ENCODE measurements at places on chromosomes 1 and 21.
A peak's percentile ranks its signal among the peaks of the same experiment; 100 is the strongest.

- DNase-seq, result no peak
Measured at GRCh38 chr1:36572142-36572715, 89.5 kb upstream of the CSF3R start.

- DNase-seq, result no peak
Measured at GRCh38 chr1:52364235-52364839, 1.7 kb downstream of the CC2D1B start.

- DNase-seq, result no peak
Measured at GRCh38 chr1:231045286-231045685, 5.2 kb upstream of the FAM89A start.

- DNase-seq, result no peak
Measured at GRCh38 chr21:33751120-33751519, 108.8 kb downstream of the ITSN1 start.

DNA sequence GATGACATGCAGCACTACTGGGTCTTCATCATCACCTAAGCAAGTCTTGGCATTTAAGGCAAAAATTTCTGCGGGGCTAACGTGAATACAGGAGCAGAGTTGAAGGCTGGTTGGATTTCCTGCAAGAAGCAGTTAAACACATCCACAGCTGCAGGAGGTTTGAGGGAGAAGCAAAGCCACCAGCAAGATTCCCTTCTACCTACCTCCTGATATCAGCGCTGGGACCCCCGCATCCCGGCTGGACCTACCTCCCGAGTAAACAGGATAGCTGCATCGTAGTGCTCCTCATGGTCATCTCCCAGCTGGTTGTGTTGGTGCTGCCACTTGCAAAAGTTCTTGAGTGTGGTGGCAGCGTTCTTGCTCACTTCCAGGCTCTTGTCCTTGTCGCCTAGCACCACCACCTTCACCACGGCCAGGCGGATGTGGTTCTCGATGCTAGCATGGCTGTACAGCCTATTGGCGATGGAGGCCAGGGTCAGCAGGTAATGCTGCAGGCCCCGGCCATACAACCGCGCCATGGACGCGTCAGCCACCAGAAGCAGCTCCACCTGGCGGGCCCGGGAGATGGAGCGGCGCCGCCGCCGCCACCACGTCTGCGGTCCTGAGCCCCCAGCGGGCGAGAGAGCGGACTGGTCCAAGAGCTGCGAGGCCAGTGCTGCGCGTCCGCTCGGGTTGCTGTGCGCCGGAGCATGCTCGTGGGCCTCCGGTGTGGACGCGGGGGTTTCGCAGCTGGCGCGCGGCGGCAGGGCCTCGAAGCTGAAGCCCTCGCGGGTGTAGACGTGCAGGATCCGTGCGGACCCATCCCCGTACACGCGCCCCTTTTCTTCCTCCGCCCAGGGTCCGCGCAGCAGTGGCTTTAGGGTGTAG, 1.6 kb downstream of the ADAMTS5 start:
- no peak for DNase-seq

DNA sequence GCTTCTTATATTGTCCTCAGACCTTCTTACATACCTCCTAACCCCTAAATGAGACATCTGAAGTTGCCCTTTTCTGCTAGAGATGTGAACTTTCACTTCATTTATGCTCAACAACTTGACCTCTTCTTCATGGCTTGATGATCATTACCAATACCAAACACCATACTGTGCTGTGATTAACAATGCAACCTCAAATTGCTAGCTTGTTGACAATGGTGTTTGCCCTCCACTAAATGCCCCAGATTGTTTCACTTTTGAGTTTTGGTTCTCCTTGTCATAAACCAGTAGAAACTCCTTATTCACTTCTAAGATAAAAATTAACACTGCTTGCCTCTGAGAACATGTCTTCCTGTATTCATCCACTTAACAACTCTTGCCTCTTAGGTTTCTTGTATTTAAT, 5.6 kb downstream of the JAK1 start:
- no peak for DNase-seq

- no peak for DNase-seq
Measured at GRCh38 chr1:168913711-168914463, 184.9 kb upstream of the DPT start.

DNA sequence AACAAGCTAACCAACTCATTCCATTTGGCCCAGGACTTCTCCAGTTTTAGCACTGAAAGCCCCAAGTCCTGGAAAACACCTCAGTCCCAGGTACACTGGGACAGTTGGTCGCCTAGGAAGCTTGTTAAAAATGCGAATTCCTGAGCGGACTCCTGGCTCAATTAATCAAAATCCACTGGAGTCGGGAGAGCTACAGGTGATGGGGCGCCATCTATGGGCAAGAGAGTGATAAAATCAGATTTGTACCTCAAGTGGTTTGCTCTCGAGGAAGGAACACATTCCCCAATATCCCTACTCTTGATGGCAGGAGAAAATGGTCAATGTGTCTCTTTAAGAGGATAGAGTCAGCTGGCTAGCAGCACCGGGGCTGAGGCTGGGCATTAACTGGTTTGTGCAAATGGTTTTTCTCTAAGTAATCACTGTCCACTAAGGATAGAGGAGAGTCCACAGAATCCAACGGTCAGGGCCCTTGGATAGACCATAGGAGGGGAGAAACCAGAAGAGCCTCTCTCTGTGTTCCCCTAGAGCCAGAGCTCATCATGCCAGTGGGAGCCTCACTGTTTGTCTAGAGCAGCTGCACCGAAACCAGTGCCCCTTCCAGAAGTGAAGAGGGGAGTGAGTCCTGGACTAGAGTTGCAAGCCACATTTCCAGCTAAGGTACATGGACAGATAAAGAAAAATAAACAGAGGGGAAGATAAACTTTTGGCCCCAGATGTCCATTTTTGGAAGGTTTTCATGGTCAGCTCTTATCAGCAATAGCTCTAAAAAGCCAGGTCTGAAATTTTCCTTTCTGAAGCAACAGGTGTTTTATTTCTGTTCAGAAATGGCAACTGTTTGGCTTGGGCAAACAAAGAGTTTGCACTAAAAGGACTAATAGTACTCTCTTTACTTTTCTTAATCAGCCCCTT, 148.5 kb downstream of the TENT5C start:
- DNase-seq, result peak; percentile 55

DNA sequence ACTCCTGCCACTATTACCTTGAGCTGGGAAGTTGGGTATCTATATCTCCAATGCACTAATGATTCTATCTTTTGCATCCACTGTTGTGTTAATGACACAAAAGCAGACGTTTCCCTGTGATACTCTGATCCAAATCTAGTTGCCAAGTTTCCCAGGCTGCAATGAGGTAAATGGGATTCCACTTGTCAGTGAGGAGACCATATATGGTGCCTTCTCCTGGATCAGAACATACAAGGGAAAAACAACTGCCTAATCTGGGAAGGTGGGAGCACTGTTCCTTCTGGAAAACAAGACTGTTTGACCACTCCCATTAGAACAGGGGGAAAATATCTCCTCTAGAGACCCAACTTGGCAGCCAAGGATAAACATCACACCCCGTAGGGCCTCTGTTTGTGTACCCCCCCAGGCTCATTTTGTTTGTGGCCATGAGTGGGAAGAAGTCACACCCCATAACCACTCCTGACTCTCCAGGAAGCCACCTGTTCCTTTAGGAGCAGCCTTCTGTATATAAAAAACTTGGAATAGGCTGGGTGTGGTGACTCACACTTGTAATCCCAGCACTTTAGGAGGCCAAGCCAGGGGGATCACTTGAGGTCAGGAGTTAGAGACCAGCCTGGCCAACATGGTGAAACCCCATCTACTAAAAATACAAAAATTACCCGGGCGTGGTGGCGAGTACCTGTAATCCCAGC, 28.5 kb upstream of the SLC6A9 start:
- peak; percentile 15 for DNase-seq

GRCh38 chr1:201183209-201183608, 7.4 kb upstream of the IGFN1 start:
- DNase-seq, result no peak

DNA sequence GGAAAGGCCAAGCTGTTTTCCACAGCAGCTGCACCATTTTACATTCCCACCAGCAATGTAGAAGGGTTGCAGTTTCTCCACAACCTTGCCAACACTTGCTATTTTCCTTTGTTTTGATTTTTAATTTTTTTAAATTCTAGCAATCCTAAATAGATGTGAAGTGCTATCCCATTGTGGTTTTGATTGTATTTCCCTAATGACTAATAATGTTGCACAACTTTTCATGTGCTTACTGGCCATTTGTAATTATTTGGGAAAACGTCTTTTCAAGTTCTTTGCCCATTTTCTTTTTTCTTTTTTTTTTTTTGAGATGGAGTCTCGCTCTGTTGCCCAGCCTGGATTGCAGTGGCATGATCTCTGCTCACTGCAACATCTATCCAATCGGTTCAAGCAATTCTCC, 53.9 kb downstream of the VCAM1 start:
- DNase-seq, result peak; percentile 18

DNA sequence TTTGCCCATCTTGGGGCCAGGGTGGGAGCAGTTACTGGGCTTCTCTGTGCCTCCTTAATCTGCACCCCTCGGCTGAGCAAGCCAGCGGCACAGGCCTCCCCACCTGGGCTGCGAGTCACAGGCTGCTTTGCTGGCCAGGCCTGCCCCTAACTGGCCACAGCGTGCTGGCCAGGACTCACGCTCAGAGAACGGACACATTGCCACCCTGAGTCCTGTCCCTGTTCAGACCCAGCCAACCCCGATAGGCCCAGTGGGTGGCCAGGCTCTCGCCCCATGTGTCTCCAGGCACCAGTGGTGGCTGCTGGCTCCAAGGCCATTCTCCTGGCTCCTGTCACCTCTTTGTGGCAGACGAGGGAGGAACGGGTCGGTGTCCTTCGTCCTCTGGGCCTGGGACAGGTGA, 61.3 kb downstream of the MORN1 start:
- DNase-seq, result no peak

GRCh38 chr1:212285685-212286555, 710 bp downstream of the PPP2R5A start:
- peak; percentile 59 for DNase-seq

GRCh38 chr1:156618853-156619581, at the start of gene HAPLN2:
Gene HAPLN2 (plus strand): TSS chr1:156619415. CDS start chr1:156623491, 4,076 bp downstream.
- no peak for DNase-seq

DNA sequence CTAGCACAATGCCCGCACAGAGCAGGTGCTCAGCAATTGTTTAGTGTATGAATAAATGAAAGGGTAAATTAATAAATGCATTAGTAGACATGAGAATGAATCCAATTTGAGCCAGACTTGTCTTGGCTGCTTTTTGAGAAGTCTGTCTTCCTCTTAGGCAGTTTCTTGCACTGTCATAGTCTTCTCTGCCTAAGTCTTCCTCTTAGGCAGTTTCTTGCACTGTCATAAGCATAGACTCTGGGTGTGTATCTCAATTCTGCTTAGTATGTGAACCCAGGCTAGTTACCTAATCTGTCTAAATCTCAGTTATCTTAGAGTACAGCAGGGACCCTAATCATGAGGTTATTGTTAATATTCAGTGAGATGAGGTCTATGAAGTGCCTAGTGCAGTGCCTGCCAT, 27.2 kb downstream of the NHLH2 start:
- no peak for DNase-seq

DNA sequence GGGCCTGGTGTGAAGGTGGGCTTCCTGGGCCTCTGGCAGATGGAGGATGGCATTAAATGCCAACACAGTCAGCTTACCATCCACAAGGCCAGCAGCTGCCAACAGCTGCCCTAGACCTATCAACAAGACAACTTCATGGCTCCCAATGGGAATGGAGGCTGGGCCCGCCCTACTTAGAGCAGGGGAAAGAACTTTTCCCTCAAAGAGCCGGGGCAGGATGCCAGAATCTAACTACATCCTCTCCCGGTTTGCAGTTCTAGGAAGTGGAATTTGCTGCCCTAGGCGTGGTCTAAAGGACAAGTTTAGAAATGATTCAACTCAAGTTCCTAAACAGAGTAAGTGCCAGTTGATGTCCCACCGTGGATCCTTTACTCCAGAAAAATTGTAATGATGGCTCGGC, 13.1 kb downstream of the ICMT start:
- peak; percentile 63 for DNase-seq

- no peak for DNase-seq
Measured at GRCh38 chr1:109997867-109998229, 13.3 kb downstream of the AHCYL1 start.

DNA sequence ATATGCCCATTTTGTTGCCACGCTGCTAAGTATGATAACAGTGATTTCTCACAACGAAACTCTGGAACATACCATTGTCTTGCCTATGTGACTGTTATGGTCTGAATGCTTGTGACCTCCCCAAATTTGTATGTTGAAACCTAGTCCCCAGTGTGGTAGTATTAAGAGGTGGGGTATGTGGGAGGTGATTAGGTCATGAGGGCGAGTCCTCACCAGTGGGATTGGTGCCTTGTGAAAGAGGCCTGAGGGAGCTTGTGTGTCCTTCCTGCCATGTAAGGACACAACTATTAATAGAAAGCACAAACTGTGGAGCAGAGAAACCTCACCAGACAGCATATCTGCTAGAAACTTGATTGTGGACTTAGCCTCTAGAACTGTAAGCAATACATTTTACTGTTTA, 84.6 kb downstream of the SELENOF start:
- DNase-seq, result no peak

- DNase-seq, result no peak
Measured at GRCh38 chr21:22670148-22670547, 1671.9 kb downstream of the NCAM2 start.

DNA sequence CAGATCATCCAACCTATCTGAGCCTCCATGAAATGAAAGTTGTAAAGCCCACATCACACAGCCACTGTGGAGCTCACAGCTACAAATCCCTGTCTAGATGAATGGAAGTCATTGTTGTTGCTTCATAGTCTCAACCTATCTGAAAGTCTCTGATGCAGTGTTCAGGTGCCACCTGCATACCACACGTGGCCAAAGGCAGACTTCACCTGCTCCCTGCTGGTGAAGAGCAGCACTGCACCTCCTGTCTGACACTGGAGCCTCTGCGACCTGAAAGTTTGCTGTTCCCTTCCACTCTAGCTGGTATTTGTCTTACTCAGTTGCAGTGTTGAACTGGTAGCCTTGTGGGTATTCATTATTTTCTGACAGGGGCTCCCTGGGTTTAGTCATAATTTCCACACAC, 18.4 kb downstream of the LORICRIN start:
- no peak for DNase-seq

DNA sequence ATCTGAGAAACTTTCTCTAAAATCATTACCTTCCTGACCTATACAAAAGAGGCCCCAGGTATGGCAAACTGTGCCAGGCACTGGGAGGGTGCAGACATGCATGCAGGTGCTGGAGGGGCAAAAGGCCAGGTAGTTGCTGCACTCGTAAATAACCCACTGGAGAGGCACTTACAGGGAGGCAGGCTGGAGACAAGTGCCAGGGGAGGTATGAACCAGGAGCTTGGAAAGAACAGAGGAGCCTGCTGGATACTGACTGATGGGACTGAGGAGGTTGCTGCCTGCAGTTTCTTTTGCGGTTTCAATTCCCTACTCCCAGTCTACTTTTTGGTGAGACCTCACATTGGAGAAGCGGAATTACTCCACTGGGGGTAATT, 113.9 kb downstream of the DSCAM start:
- no peak for DNase-seq
